Progenitor cell of endocrine pancreas (in vitro differentiated cells): ENCODE measurements at places on chromosomes 12 and 14. TPM values are rescaled to one million over a fixed set of nuclear protein-coding genes. Genes with fewer than 3 reads are reported as not detected.

DNA sequence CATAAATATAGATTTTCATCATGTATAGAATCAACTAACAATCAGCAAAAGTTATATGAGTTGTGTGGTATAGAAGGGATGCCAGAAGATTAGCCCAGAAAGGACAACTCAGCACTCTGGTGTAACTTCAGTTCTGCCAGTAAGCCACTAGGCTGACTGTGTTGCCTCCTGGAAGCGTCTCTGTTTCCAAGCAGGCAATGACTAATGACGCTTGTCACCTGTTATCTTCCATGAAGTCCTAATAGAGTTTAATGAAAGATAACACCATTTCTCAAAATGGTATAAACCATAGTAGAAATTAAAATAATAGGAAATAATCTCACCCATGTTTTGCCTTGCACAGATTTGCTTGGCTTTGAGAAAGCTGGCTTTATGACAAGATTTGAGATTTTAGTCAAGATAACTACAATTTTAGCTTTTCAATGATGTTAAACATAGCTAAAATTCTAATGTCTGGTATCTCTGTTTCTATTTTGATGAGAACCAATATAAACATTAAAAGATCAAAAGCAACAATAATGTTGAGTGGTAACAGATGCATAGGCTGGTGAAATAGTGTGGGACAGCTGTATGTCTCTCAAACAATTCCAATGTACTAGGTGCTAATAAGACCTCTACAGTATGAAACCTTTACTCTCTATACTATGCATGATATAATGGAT, 9.0 kb upstream of the RNU6-7 start:
- no peaks in the 10 kb centered on the region for H3K4me1 ChIP-seq
- no peaks in the 10 kb centered on the region for H3K36me3 ChIP-seq
- no peak overlapping the region for H3K4me3 ChIP-seq
- no peaks in the 10 kb centered on the region for H3K27me3 ChIP-seq
- H3K27ac ChIP-seq, result no peak overlapping the region
- DNase-seq, result no peak

GRCh38 chr14:95389471-95390011, 69.8 kb upstream of the CLMN start:
- no peaks in the 10 kb centered on the region for H3K36me3 ChIP-seq
- H3K27me3 ChIP-seq, result peaks cover 33% of the 10 kb centered on the region
- DNase-seq, result no peak
- no peak overlapping the region for H3K4me3 ChIP-seq
- H3K27ac ChIP-seq, result no peak overlapping the region

DNA sequence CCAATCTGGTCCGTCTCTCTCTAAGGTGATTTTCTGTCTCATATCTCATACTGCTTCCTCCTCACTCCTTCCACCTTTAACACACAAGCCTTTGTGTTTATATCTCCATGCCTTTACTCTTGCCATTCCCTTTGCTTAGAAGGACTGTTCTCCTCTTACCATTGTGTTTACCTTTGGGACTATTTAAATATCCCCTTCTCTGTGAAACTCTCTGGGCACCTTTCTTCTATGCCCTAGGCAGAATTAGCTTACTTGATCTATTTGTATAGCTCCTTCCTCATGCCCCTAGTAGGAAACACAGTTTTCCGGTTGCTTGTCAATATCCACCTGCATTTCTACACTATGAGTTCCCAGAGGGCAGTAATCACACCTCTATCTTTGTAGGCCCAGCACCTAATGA, 3.9 kb upstream of the AMHR2 start:
- peak overlapping the region; percentile 89 for H3K27ac ChIP-seq
- no peaks in the 10 kb centered on the region for H3K36me3 ChIP-seq
- H3K4me1 ChIP-seq, result peaks cover 42% of the 10 kb centered on the region
- H3K4me3 ChIP-seq, result no peak overlapping the region

DNA sequence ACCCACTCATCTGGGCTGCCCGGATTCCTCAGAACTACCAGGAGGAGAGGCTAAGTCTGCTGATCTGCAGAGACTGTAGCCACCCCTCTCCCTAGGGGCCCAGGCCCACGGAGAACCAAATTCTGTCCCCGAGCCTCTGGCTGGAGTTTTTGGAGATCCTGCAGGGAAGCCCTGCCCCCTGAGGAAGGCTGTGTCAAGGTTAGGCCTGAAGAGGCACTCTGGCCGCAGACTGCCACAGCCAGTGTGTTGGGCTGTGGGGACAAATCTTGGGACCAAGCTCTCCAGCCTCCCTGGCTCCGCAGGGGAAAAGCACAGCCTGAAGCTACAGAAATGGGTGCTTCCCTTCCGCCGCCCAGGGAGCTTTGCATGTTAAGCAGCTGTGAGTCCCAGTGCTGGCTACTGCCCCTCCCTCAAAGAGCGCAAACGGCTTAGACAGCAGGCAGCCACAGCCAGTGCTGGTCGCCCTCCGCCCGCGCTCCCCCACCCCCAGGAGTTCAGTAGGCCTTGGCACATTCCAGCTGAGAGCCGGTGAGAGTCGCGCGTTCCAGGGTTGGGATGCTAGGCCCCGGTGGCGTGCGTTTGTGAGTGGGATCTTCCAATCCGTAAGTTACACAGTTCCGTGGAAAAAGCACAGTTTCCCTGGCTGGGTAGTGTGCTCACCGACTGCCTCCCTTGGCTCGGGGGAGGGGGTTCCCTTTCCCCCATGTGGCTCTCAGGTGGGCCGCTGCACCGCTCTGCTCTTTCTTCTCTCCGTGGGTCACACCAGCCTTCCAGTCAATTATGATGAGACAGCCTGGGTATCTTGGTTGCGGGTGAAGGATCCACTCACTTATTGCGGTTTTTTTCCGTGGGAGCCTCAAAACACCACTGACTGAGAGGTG, 13.2 kb downstream of the CLEC4E start:
- peaks cover 5% of the 10 kb centered on the region for H3K4me1 ChIP-seq
- no peak overlapping the region for H3K4me3 ChIP-seq
- peaks cover 9% of the 10 kb centered on the region for H3K27me3 ChIP-seq
- no peak overlapping the region for H3K27ac ChIP-seq
- H3K36me3 ChIP-seq, result peaks cover 2% of the 10 kb centered on the region

GRCh38 chr14:57171363-57171762, 97.3 kb downstream of the EXOC5 start:
- H3K27me3 ChIP-seq, result peaks cover 6% of the 10 kb centered on the region
- H3K4me3 ChIP-seq, result no peak overlapping the region
- no peaks in the 10 kb centered on the region for H3K36me3 ChIP-seq

DNA sequence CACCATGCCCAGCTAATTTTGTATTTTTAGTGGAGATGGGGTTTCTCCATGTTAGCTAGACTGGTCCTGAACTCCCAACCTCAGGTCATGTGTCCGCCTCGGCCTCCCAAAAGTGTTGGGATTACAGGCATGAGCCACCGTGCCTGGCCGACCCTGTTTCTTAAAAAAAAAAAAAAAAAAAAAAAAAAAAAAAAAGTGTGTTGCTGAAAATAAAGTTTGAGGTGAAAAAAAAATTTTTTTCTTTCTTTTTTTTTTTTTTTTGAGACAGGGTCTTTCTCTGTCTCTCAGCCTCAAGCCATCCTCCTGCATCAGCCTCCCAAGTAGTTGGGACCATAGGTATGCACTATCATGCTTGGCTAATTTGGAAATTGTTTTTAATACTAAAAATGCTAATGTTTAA, 11.3 kb downstream of the RBM25 start:
- H3K36me3 ChIP-seq, result peaks cover 16% of the 10 kb centered on the region
- H3K4me1 ChIP-seq, result no peaks in the 10 kb centered on the region
- no peak overlapping the region for H3K4me3 ChIP-seq
- DNase-seq, result no peak

DNA sequence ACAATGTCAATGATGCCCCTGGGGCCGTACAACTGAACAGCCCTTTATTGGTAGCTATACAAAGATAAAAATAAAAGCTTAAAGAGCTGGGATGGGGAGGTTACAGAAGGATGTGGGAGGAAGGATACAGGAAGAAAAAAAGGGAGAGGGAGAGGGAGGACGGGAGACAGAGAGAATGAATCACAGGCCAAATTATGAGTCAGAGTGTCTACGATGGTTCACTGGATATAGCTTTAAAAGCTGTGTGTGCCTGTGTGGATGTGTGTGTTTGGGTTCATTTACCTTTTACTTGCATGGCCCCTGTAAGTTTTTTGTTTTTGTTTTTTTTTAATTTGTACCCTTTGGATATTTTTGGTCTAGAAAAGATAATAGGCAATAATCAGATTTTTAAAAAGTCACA, 111.9 kb downstream of the CCDC60 start:
- peaks cover under 1% of the 10 kb centered on the region for H3K36me3 ChIP-seq
- no peak overlapping the region for H3K27ac ChIP-seq
- no peak overlapping the region for H3K4me3 ChIP-seq

DNA sequence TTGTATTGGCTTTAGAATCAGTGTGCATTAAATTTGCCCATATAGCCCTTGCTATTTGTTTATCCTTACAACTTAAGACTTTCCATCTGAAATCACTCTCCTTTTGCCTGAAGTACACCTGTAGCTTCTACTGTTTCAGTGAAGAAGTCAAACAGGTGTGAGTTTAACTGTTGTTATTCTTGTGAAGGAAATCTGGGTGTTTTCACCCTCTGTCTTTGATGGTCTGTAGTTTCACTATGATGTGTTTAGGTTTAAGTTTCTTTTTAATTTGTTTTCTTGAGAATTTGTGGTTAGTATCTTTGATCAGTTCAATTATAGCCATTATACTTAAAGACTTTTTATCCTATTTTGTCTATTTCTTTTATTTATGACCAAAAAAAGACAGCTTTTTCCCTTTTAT, 68.9 kb upstream of the BBS10 start:
- no peak for DNase-seq
- H3K27ac ChIP-seq, result no peak overlapping the region
- peaks cover 4% of the 10 kb centered on the region for H3K4me1 ChIP-seq
- H3K4me3 ChIP-seq, result no peak overlapping the region

- no peaks in the 10 kb centered on the region for H3K27me3 ChIP-seq
- peaks cover 13% of the 10 kb centered on the region for H3K36me3 ChIP-seq
- DNase-seq, result no peak
- peaks cover 2% of the 10 kb centered on the region for H3K4me1 ChIP-seq
- H3K4me3 ChIP-seq, result no peak overlapping the region
- no peak overlapping the region for H3K27ac ChIP-seq
Measured at GRCh38 chr12:31406345-31406744, 80.4 kb upstream of the SINHCAF start.

DNA sequence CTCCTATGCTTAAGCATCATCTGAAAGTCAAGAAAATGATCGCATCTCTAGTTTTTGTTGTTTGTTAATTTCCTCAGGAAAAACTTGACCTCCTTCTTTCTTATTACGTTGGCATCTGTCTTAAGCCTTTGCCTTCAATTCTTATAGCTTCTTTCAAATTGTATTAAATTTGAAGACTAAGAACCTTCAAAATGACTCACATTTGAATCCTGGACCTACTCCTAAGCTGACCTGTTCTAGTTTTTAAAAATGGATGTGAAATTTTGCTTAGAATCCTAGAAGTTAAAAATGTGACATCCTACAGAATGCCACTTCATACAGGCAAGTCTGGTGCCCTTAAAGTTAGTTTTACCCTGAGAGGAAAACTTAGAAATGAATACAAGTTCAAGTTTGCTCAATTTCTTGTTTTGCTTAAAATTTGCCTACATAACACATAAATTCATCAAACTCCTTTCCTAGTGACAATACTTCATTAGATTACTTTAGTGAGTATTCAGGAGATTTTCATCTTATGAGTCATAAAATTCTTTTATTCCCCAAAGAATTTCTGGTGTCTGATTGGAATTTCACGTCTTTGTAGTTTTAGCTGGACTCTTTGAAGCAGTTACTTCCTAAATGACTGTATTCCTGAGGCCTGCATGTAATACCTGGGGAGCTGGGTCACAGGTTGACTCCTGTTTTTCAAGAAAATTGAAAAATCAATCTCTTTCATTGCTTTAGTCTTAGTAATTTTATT, 152.3 kb downstream of the MSRB3 start:
- peaks cover 16% of the 10 kb centered on the region for H3K27me3 ChIP-seq
- no peak overlapping the region for H3K4me3 ChIP-seq
- peaks cover 2% of the 10 kb centered on the region for H3K4me1 ChIP-seq
- H3K27ac ChIP-seq, result no peak overlapping the region
- DNase-seq, result no peak

DNA sequence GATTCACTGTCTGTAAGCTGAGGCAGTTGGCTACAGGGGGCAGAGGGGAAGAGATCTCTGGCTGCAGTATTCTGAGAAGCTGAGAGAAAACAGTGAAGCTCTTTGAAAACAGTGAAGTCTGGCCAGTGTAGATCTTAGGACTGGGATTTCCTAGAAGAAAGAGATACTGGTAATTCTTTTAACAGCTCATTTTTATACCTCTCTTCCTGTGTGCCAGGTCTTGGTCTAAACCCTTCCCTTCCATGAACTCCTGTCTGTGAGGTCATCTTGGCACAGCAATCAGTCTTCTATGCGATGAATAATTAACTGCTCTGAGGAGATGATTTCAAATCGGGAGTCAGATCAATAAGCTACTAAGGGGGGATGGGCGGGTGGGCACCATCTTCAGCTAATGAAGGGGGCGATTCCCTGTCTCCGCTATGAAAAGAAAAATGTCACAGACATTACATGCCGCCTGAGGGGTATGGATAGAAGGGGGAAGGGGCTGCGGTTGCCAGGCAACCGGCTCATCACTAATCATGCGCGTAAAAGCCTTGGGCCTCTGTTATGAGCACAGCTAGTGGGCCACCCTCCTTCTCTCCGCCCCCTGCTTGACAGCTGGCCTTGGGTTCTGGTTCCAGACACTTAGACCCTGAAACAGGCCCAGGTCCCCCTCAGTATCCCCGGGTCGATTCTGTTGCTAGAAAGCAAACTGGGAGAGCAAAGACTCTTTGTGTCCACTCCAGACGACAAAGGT, 75.3 kb upstream of the CEP83 start:
- peak overlapping the region; percentile 84 for H3K27ac ChIP-seq
- H3K36me3 ChIP-seq, result no peaks in the 10 kb centered on the region
- peaks cover 31% of the 10 kb centered on the region for H3K4me1 ChIP-seq
- H3K4me3 ChIP-seq, result no peak overlapping the region

DNA sequence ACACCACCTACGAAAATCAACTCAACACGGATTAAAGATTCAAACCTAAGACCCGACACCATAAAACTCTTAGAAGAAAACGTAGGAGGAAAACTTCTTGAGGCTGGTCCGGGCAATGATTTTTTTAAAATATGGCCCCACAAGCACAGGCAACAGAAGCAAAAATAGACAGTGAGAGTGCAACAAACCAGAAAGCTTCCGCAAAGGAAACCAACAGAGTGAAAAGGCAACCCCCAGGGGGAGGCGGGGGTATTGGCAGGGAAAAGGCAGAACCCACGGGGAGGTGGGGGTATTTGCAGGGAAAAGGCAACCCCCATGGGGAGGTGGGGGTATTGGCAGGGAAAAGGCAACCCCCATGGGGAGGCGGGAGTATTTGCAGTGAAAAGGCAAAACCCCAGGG, 20.5 kb upstream of the FBRSL1 start:
- H3K4me3 ChIP-seq, result no peak overlapping the region
- no peak for DNase-seq
- H3K27ac ChIP-seq, result no peak overlapping the region
- peaks cover 33% of the 10 kb centered on the region for H3K27me3 ChIP-seq
- H3K4me1 ChIP-seq, result peaks cover 8% of the 10 kb centered on the region

- H3K27ac ChIP-seq, result no peak overlapping the region
- H3K4me3 ChIP-seq, result no peak overlapping the region
- no peaks in the 10 kb centered on the region for H3K36me3 ChIP-seq
- no peak for DNase-seq
- peaks cover 8% of the 10 kb centered on the region for H3K4me1 ChIP-seq
- peaks cover 5% of the 10 kb centered on the region for H3K27me3 ChIP-seq
Measured at GRCh38 chr12:12804011-12804410, 9.1 kb upstream of the DDX47 start.

- H3K27ac ChIP-seq, result peak overlapping the region; percentile 97
- peaks cover 17% of the 10 kb centered on the region for H3K4me1 ChIP-seq
- H3K4me3 ChIP-seq, result peak overlapping the region; percentile 94
- H3K36me3 ChIP-seq, result peaks cover 2% of the 10 kb centered on the region
Measured at GRCh38 chr14:75660238-75660629, 442 bp downstream of the ERG28 start.

SMCO3 gene
- not detected in 2 replicates for total RNA-seq

HCAR1 gene
- total RNA-seq, result 0.22 and 0.62 TPM in 2 replicates

OLR1 gene
- not detected in 2 replicates for total RNA-seq

OASL gene
- not detected in 2 replicates for total RNA-seq

NGB gene
- not detected in 2 replicates for total RNA-seq
